ENCODE measurements at places on chromosomes 1 and 21. TPM values are rescaled to one million over a fixed set of nuclear protein-coding genes. Genes with fewer than 3 reads are reported as not detected.

DNA sequence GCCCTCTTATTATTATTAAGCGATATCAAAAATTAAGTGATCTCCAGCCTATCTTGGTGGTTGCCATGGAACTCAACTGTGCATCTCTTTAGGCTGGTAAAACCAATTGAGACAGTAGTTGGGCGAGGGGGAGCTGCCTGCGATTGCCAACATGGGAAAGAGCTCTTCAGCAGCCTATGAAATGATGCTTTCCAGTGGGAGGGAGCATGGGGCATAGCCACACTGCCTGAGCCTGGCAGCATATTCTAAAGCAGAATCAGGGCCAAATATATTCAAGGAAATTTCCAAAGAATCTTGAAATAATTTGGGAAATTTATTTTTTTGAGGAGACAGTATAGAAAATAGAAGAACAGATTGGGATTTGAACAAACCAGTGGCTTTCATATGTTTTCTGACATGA, 126.9 kb upstream of the DNAH14 start:
- DNase-seq: no peak

GRCh38 chr21:45309069-45309986, 21.6 kb upstream of the POFUT2 start:
- peak; percentile 65 for DNase-seq

DNA sequence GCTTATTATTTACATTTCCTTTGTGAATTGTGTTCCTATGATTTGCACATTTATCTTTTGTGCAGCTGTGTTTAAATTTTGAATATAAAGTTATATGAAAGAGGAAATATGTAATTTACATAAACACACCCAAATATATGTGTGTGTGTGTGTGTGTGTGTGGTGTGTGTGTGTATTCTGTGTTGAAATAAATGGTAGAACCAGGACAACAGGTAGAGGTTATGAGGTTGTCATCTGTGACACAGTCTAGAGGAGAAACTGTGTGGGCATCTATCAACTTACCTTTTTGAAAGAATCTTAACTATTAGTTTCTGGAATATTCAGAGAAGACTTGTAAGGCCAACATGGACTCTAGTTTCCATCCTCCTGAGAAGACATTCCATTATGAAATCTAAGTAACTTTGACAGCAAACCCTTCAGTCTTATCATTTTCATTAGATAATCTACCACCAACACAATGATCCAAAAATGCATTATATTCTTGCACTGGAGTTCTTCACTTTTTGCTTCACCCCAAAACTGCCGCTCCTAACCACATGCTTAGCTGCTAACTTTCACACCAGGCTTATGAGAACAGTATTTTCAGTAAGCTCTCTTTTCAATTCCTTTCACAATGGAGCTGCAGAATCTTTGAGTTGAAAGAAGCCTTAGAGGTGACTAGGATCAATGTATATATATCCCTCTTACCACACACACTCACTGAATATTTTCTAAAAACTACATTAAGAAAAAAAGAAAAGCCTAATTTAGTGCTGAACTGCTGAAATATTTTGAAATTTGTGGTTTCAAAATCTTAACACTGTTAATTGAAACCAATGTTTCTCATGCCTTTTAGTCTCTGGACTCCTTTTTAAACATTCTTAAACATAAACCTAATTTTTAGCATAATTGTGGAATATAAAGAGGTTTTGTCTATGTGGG, 21.8 kb downstream of the PTPRC start:
- DNase-seq: peak; percentile 47

GRCh38 chr1:39391691-39392679, 99.5 kb upstream of the BMP8A start:
- DNase-seq: no peak

DNA sequence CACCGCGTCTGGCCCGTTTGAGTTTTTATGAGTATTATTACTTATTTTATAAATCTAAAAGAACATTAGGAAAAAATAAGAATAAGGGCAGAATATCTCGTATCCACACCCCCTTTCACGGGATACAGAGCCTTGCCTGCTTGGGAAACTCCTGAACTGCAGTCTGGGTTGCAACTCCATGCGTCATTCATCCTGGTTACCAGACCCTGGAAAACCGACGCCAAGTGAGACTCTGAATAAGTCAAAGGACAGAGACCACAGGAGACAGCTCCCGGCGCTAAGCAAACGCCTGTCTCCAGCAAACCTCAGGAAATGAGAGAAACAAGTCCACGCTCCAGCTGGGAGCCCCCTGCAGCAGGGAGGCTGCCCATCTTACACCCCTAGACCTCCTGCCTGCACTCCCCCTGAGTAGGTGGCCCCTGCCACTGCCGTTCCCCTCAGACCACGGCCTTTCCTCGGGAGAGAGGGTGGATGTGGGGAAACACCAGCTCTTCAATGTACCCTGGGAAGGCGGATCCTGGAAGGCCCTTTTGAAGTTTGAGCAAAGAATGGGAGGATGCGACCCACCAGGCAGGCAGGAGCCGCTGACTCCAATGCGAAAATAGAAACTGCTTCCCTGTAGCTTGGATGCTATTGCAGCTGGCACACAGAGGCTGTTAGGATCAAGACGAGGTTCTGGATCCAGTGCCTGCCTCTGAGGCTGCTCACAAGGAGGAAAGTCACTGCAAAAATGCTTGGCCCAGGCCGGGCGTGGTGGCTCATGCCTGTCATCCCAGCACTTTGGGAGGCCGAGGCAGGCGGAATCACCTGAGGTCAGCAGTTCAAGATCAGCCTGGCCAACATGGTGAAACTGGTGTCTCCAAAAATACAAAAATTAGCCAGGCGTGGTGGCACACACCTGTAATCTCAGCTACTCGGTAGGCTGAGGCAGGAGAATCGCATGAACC, 37.7 kb upstream of the GPR157 start:
- DNase-seq: no peak

The TMOD4 gene
- total RNA-seq: 2.5 TPM

GRCh38 chr1:9720785-9721605, 69.5 kb downstream of the PIK3CD start:
- DNase-seq: no peak

The CYP4A11 gene
- not detected for total RNA-seq

- no peak for DNase-seq
Measured at GRCh38 chr1:171917331-171917730, 76.0 kb downstream of the DNM3 start.

The RIIAD1 gene
- total RNA-seq: not detected

DNA sequence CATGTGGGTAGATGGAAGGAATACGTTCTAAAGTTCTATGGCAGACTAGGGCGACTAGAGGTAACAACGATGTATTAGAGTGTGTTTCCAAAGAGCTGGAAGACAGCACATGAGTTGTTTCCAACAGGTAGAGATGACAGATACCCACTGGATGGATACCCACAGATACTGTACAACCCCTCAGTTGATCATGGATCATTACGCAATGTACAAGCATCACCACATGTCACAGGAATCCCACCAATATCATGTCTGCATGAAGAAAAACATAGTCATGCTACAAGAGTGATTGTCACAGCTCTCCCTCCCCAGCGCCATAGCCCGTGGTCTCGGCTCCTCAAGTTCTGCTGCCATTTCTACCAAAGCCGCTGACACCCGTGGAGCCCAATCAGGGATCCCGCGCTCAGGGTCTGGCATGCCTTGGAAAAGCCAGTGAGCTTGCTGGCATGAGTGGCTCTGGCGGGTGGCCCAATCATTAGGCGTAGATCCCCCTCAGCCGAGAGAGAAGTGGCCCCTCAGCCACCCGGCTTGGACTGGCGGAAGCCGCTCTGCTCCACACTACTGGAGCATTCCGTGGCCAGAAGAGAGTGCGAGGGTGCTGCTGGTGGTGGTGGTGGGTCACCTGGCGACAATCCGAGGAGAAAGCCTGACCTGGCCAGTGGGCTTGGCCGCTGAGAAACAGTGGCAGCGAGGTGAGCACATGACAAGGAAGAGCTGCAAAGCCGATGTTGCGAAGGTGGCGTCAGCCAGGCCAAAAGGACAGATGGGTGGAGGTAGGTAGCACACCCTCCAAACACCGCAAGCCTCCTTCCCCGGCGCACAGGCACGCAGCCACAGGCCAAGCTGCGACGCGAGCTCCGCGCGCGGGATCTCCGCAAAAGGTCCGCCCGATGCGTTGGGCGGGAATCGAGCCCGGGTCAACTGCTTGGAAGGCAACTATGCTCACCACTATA, 65.7 kb upstream of the FCGR2A start:
- peak; percentile 49 for DNase-seq

The RGS2 gene
- total RNA-seq: 5.7 TPM

- DNase-seq: no peak
Measured at GRCh38 chr1:234943836-234944402, 184.7 kb downstream of the TOMM20 start.

DNA sequence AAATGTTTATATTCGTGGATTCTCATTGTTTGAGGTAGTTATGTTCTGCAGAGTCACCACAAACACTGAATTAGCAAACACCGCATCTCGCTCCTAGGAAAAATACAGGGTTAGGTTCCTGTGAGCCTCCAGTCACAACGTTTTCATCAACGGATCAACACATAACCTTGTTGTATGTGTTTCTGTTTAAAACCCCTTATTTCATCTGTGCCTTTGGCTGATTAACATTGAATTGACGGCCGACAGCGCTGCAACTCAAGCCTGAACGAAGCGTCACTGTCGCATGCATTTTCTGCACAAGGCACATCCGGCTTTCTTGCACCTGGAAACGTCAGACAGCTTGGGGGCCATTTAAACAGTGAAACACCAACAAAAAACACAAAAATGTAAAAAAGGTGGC, 8.4 kb downstream of the SLC45A1 start:
- DNase-seq: no peak

GRCh38 chr1:243364866-243365265, 109.0 kb downstream of the SDCCAG8 start:
- no peak for DNase-seq

GRCh38 chr21:34526618-34527290, 14.7 kb upstream of the KCNE1 start:
- peak; percentile 70 for DNase-seq

The HES3 gene
- not detected for total RNA-seq

DNA sequence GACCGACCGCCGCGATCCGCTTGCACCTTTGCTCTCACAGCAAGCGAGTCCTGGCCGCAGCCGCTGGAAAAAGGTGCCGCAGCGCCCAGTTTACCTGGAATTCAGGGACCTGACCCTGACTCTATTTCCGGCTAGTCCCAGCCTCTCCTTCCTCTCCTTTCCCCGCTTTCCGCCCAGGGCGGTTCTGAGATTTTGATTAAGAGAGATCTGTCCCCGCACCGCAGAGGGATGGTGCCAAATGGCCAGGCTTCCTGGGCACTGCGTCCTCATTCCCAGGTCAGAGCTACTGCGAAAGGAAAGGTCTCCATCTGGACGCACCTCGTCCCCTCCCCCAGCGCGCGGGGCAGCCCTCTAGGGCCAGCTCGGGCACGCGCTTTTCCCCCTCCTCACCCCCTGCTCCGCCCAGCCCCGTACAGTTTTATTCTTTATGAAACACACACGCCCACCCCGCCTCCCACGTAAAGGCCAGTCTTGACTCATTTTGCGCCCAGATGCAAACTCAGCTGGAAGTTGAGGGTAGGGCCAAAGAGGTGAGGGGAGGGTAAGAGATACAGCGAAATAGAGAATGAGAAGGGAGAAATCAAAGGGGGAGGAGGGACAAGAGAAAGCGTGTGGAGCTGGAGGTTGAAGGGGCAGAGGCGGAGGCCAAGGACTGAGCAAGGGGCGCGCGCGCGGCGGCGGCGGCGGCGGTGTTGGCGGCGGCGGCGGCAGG, 411.8 kb upstream of the ESRRG start:
- no peak for DNase-seq

The FAM131C gene
- total RNA-seq: 0.87 TPM

The FCRL5 gene
- 0.05 TPM for total RNA-seq

- no peak for DNase-seq
Measured at GRCh38 chr21:23695443-23695842, 1911.8 kb downstream of the MRPL39 start.

The KRTAP10-7 gene
- total RNA-seq: not detected

GRCh38 chr1:42931911-42932422, 26.7 kb downstream of the SLC2A1 start:
- DNase-seq: peak; percentile 91

GRCh38 chr1:54475357-54475881, 69.2 kb upstream of the SSBP3 start:
- DNase-seq: peak; percentile 70

GRCh38 chr1:85451236-85451830, 13.6 kb downstream of the DDAH1 start:
- DNase-seq: no peak

The PLPPR4 gene
- total RNA-seq: not detected

DNA sequence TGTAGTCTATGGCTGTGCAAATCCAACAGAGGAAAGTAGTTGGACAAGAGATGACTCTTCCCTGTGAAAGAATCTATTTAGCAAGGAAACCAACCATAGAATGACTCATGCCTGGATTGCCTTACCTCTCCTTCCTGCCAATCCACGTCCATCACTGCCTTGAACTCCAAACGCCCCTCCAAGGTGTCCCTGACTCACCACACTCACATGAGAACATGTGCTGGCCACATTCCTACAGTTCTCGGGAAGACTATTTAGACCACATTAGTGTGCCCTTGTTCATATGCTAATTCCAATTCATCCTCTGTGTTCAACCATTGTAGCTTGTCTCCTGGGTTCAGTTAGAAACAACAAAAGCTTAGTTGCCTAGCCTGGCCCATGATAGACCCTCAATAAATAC, 157.3 kb downstream of the SLC30A10 start:
- no peak for DNase-seq

GRCh38 chr1:235558621-235559169, 54.4 kb upstream of the B3GALNT2 start:
- DNase-seq: no peak

- DNase-seq: no peak
Measured at GRCh38 chr1:7334475-7335035, 436.5 kb upstream of the VAMP3 start.

DNA sequence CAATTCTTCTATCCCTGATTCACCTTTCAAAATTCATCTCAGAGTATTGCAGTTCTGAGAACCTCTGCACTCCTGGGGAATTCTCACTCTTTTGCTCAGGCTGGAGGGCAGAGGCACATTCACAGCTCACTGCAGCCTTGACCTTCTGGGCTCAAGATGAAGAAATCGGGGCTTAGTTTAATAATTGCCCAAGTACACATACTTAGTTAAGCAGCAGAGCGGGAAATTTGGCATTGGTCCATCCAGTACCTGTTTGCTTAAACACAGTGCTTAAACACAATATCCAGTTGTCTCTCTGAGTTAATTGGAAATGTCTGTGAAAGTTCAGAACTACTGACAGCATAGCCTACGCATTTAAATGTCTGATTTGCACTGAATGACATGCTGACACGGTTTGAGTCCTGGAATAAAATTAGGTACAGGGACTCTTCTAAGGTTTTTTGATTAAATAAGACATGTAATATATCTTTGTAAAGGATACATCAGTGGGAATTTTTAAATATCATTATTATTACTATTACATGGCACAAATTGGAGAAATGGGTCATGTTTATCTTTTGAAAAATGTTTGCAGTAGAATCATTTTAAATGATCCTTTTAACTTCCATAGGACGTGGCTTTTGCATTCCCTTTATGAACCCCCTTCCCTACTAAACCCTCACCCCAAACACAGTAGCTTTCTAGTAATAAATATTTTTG, 337.4 kb downstream of the SRGAP2C start:
- DNase-seq: no peak

The AMPD1 gene
- not detected for total RNA-seq

- DNase-seq: no peak
Measured at GRCh38 chr1:215704089-215704860, 137.2 kb downstream of the KCTD3 start.

The ASCL5 gene
- 0.29 TPM for total RNA-seq

The TFF1 gene
- total RNA-seq: not detected

- DNase-seq: no peak
Measured at GRCh38 chr1:18174037-18174436, 66.4 kb downstream of the IGSF21 start.

The KRTAP20-4 gene
- total RNA-seq: not detected
